Stimulated activated CD8-positive, alpha-beta memory T cell treated with anti-CD3 and anti-CD28 coated beads, Interleukin-15, amount 100 ng/mL, for 24 hours (primary cell): ENCODE measurements at places on chromosomes 2 and 18.

DNA sequence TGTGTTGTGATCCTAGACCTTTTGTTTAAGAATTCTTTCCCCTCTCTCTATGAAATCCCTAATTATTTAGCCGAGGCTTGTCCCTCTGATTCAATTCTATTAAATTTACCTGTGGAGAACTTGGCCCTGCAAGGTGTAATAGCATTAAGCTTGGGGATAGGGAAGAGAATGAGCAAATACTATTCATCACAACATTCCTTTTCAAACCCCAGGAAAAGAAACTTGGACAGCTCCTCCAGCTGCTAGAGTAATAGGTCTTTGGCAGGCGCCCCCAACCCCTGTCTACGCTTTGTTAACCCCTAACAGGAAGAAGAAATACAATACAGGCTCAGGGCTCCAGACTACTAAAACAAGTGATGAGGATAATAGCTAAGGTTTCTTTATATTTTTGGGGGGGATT, 957.0 kb downstream of the CPS1 start:
- no peak for DNase-seq

- DNase-seq: no peak
Observed at GRCh38 chr2:229252280-229252679, 18.8 kb downstream of the PID1 start.

- no peak for DNase-seq
Observed at GRCh38 chr18:56505293-56505692, 133.1 kb downstream of the TXNL1 start.

DNA sequence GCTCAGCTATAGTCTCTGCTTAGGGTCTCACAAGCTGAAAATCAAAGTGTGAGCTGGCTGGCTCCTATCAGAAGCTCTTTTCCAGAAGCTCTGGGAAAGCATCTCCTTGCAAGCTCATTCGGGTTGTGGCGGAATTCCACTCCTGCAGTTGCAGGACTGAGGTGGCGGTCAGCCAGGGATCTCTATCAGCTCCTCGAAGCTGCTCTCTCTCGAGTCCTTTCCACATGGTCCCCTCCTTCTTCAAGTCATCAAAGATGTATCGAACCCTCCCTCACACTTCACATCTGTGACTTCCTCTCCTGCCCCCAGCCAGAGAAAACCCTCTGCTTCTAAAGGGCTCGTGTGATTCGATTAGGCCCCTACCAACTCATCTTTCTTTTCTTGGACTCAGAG, 141.7 kb downstream of the ZFP36L2 start:
- DNase-seq: no peak

DNA sequence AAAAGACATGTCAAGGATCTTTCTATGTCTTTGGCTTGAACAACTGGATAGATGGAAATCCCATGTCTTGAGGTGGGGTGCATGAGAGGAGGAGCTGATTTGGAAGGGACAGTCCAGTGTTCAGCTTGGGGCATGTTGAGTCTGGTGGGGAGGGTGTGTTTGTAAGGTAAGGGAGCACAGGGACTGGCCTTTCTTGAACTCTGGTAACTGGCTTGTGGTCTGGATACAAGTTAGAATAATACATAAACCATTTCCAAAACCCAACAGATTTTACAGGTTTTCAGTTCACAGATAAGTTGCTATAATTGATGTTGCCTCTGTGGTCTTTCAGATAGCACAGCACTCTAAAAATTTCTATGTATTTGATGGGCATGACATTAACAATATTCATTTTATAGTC, 24.2 kb downstream of the RHBDD1 start:
- no peak for DNase-seq
